MM.1S (cell line): ENCODE measurements at places on chromosomes 6 and 20.
A peak's percentile ranks its signal among the peaks of the same experiment; 100 is the strongest.

DNA sequence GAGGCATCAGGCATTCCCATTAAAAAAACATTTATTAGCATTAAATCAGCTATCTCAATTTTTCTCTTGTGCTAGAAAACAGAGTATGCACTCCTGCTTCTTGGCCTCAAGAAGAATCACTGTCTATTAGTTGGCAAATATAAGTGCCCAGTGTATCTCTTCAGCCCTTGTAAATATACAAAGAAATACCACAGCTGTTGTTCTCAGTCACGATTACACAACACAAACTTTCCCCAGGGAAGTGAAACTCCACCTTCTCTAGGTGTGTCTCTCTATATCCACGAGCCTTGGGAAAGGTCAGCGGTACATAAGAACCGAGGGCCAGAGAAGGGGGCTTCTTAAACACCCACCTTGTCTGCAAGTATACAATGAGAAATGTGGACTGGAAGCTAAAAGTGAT lies 194.7 kb downstream of the PKHD1 start:
- no peak for DNase-seq

DNA sequence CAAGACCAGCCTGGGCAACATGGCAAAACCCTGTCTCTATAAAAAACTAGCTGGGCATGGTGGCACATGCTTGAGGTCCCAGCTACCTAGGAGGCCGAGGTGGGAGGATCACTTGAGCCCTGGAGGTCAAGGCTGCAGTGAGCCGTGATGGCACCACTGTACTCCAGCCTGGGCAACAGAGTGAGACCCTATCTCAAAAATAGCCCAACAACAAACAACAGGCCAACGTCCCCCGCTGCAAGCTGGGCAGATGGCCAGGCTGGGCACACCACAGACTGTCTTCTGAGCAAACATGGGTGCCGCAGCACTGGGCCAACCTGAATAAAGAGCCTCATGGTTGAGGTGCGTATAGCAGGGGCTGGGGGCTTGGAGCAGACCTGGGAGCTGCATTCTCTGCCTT lies 46.6 kb upstream of the SRF start:
- no peak for DNase-seq

DNA sequence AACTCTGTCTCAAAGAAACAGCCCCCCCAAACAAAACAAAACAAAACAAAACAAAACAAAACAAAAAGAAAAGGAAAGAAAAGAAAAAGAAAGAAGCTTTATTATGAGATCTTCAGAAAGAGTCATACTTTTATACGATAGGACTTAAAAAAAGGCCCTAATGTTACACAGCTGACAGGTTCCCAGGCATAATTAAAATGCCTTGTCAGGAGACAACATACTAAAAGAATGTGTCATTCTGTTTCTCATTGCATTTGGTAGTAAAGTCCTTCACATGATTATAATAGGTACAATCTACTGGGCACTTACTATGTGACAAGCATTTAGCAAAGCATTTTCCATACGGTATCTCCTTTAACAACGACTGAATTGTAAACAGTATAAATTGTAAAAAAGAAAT lies 36.4 kb upstream of the RPN2 start:
- DNase-seq, result no peak

GRCh38 chr20:37243937-37244571 lies 17.6 kb downstream of the GHRH start:
- no peak for DNase-seq

- DNase-seq, result no peak
Observed at GRCh38 chr20:54231036-54231435, 23.1 kb downstream of the PFDN4 start.

DNA sequence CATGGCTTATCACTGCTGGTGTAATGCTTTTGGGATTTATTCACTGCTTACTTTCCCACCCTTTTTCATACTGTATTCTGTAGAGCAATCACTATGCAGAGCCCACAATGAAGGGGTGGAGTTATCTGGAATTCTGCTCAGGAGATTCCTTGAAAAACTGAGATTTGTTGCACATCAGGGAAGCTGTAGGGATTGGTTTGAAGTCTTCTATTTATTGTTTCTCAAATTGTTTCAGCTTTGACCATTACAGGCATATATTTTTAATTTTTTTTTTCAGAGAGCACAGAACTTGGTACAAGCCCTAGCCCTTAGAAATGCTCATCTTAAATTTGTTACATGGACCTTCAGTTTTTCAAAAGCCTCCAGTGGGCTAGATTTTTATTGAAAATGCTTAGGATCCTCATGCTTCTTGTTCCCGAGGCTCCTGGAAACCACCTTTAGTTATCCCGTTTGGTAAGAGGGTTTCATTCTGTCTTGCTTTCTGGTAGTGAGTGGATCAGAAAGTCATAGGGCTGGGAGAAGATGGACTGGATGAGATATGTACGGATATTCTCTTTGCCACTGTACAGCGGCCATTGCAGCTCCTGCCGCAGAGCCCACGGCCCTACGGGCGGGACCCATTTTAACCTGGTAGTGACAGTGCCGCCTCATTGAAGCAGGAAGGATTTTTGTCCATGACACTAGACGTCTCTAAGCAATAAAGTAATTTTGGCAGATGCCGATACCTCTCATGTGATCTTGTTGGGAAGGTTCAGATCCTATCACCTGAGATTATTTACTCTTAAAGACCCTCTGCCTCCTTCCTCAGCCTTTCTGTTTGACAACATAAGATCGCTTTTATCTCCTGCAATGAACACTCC lies 45.3 kb upstream of the ZNF184 start:
- DNase-seq, result no peak

- peak; percentile 19 for DNase-seq
Observed at GRCh38 chr6:3456395-3456897, 404 bp downstream of the SLC22A23 start.
